ENCODE measurements at places on chromosomes 16 and 17.

DNA sequence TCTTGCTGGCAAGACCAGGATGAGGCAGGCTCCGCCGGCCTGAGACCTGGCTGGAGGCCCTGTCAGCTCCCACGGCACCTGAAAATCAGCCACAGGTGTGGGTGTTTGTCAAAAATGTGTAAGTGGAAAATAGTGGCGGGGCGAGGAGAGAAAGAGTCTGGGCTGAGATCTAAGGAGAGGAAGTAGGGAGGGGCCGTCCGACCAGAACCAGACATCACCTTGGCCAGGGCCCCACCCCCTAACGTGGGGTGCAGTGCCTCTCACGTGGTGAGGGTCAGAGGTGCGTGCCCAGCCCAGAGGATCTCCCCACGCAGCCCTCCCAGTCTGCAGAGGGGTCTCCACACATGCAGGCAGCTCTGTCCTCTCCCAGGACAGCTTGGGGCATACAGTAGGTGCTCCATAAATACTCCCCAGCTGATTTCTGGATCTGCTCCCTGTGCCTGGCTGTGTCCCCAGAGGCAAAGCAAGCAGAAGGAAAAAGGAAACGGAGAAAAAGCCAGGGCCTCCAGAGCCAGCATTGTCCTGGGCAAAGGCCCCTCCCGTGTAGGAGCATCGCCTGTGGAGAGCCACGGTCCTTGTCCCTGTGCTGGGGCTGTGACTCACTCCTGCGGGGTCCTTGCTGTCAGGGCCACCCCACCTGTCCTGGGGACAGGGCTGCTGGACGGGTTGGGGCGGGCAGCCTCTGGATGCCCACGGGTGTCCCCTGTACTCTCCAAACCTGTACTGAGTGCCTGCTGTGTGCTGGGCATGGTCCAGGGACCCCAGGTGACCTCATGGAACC is 16.7 kb downstream of the ZFPM1 start:
- no peak for DNase-seq

DNA sequence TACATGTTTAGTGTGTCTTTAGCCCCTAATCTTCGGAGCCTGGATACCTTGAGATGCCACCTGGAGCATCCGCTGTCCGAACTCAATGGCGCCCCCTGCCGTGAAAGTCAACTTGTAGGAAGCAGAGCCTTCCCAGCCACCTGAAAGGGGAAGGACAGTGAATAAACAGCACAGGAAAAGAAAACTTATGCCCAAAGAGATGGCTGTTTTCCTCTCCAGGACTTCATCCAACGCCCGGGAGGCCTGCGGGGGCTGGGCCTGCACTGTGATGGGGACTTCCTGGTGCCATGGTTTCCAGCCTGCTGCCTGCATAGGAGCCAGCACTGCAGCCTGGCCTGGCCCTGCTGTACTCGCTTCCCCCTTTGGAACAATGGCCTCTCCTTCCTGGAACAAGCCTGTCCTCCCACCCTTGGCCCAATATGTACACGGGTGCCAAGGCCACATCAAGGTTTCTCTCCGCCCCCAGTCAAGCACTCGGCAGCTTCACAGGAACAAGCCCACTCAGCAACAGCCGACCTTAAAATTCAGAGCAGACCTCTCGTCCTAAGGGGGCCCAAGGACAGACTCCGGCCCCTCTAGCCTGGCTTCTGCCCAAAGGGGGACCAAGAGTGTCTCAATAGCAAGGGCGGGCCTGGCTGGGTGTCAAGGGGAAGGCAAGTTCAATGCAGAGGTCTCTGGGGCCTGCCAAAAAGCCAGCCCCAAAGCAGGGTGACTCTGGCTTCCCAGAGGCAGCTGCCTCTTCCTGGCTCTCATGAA is 4.5 kb upstream of the UNC13D start:
- DNase-seq, result peak; percentile 69

GRCh38 chr17:27741361-27741861 is 58.9 kb downstream of the NOS2 start:
- DNase-seq, result no peak

- no peak for DNase-seq
These were observed 13.3 kb upstream of the CAVIN1 start for GRCh38 chr17:42436391-42436790.

All from NCI-H1048 (cell line).